Stimulated activated CD4-positive, alpha-beta T cell treated with anti-CD3 and anti-CD28 coated beads, Interleukin-2, amount 100 ng/mL, for 24 hours (primary cell): ENCODE measurements at places on chromosomes 1 and 21.

GRCh38 chr1:51673279-51673678 lies 56.4 kb downstream of the OSBPL9 start:
- DNase-seq, result no peak

DNA sequence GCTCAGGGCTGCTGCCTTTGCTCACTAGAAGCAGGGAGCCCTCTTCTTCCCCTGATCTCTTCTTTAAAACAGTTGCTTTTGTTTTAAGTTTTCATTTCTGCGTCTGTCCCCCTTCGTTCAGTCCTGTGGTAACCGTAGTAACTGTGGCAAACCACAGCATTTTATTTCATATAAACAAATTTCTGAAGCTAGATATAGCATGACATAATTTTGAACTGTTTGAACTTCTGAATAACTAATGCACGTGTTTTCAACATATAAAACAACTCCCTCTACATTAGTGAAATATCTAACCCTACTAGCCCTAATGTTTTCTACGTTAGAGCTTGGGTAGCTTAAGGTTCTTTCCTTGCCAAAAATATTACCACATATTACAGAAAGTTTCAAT lies 104.6 kb downstream of the DISP1 start:
- DNase-seq, result no peak

- no peak for DNase-seq
These were observed 53.5 kb upstream of the PDE9A start for GRCh38 chr21:42599962-42600361.

DNA sequence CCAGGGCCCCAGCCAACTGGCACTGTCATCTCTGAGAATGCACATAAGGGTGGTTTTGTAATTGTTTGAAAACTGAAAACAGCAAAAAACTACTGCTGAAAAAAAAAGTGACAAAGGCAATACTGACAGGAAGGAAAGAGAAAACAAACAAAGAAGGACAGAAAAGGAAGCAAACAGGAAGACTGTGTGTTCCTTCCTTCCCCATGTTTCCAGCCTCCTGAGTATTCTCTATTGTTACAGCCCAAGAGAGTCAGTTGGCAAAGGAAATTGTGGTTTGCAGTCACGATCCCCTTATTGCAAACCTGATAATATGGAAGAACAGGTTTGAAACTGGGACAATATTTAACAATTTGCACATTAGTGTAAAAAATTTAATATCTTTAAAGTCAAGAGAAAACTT lies 1177.6 kb downstream of the PLA2G4A start:
- DNase-seq, result no peak

GRCh38 chr1:107570768-107571167 lies 394.2 kb downstream of the VAV3 start:
- no peak for DNase-seq

DNA sequence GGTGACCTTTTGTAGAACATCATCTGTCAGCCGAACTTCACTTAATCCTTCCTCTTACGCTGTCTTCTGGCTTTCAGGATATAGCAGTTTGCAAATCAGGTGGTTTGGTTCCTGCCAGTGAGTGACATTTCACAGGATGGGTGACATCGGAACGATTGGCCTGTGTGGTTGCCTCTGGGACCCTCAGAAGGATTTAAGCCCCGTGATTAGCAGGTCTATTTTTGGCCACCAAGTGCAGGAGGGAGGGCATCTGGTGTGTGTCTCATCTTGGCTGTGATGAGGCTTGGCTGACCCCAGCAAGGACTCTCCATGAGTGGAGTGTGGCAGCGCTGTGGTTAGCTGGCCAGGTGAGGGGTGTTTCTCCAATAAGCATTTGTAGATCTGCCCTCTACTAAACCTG lies 407.6 kb upstream of the VAMP3 start:
- no peak for DNase-seq

DNA sequence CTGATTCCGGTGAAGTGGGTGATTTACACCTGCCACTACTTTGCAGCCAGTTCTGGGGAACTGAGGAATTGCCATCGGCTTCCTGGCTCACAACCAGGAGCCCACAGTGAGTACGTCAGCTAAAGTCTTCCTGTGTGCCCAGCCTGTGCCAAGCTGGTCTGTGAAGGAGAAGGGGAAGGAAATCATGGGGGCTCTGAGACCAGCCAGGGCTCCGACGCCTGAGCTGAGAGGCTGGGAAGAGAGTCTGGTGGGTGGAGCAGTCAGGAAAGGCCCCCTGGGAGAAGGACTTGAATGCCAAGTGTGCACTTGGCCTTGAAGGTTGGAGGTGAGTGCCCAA lies 1.2 kb downstream of the LURAP1 start:
- no peak for DNase-seq

- no peak for DNase-seq
These were observed 15.8 kb upstream of the DISP3 start for GRCh38 chr1:11463177-11463576.

DNA sequence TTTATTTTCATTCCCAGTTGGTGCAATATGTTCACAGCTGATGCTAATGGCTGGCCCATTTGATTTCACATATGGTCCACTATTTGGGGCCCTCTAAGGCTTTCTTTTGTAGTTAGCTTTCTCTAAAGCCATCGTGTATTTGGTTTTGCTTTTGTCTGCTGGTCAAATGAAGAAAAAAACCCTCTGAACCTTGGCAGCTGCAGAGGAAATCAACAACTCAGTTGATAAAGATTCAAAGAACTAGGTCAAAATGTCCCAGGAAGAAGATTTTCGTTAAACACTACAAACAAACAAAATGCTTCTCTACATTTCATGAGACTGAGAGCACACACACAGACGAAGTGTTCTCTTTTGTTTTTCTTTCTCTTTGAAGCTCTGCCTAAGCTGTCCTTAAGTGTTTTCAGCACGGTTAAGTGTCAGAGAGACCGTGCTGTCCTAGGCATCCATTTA lies 655.0 kb downstream of the RWDD3 start:
- DNase-seq, result no peak
